ENCODE measurements at places on chromosomes 6 and 20. TPM values are rescaled to one million over a fixed set of nuclear protein-coding genes. Genes with fewer than 3 reads are reported as not detected.
A peak's percentile ranks its signal among the peaks of the same experiment; 100 is the strongest.

Gene LST1
- polyA plus RNA-seq = 14.8 TPM

Gene SLC22A7
- polyA plus RNA-seq = 34.8 TPM

Gene MAP3K7
- 14.8 TPM for polyA plus RNA-seq

Gene ZNF343
- polyA plus RNA-seq = 7.9 TPM

Gene BPIFA2
- 0.54 TPM for polyA plus RNA-seq

Gene HLA-DQA1
- 29.6 TPM for polyA plus RNA-seq

Gene PTPRT
- not detected for polyA plus RNA-seq

Gene PLA2G7
- not detected for polyA plus RNA-seq

Gene HLA-G
- polyA plus RNA-seq = 0.37 TPM

Gene F13A1
- polyA plus RNA-seq = 28.9 TPM

Gene SYNDIG1
- polyA plus RNA-seq = 8.2 TPM

Gene RPP21
- polyA plus RNA-seq = 73.9 TPM

Gene CCDC170
- polyA plus RNA-seq = 0.34 TPM

- DNase-seq = peak; percentile 89
Observed at GRCh38 chr6:5174244-5174643, 86.5 kb downstream of the LYRM4 start.

- DNase-seq = peak; percentile 35
Observed at GRCh38 chr20:24691901-24692351, 222.5 kb downstream of the SYNDIG1 start.

DNA sequence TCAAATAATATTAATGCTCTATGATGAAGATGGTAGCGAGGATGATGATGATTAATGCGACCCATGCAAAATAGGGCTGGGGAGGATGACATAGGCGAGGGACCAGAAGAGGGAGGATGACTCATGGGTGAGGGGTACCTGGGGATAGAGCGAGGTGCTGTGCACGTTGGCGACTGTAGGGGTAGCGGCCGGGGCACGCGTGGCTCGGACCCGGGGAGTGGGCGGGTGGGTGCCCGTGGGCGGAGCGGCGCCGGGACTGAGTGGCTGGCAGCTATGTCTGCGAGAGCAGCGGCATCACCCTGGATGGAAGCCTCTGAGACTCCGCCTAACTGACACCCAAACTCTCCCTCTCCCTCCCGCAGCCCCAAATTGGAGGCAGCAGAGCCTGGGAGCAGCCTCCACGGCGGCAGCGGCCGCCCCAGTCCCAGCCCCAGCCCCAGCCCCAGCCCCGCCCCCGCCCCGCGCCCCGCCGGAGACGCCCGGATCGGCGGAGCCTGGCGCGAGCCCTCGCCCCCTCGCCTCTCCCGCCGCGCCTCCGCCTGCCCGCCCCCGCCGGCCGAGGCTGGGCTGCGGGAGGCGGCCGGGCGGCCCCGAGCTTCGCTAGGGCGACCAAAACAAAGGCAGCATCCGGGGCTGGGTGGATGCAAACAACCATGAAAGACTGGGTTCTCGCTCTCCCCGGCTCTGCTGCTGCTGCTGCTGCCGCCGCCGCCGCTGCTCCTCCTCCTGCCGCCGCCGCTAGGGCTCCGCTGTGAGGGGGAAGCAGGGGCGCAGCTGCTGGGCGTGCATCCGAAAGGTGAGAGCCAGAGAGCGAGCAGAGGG, at the start of gene RIMS1:
TSS of gene RIMS1 (plus strand) at position 367 of the 822 bp plus-strand sequence. CDS start 474 bp downstream, outside the sequence.
- peak; percentile 80 for DNase-seq

GRCh38 chr6:165884813-165885765, 222.0 kb upstream of the PDE10A start:
- DNase-seq = peak; percentile 87

GRCh38 chr6:79081663-79082062, 3.6 kb upstream of the PHIP start:
- DNase-seq = no peak

- no peak for DNase-seq
Observed at GRCh38 chr20:732727-733126, 35.6 kb downstream of the SLC52A3 start.

DNA sequence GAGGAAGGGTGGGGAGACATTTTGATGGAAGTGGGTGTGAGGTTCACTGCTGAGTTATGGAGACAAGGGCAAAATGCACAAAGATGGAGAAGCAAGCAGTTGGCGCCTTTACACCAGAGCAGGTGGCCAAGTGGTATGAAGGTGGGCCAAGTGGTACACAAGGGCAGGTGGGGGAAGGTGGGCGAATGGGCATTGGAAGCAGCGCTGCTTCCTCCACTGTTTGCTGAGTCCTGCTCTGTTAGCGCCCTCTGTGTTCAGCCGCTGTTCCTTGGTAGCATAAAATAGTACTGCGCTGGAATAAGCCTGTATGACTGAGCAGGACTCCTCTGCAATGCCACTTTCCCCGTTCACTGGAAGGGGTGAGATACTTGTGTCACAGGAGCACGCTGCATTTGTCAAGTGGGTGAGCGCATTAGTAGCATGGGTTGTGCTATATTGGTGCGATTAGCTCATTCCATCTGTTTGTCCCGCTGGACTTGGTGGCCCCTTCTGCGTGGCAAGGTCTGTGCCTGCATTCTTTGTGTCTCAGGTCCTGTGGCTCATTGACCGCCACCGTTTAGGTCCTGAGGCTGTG, 116.4 kb downstream of the TOX2 start:
- DNase-seq = no peak

DNA sequence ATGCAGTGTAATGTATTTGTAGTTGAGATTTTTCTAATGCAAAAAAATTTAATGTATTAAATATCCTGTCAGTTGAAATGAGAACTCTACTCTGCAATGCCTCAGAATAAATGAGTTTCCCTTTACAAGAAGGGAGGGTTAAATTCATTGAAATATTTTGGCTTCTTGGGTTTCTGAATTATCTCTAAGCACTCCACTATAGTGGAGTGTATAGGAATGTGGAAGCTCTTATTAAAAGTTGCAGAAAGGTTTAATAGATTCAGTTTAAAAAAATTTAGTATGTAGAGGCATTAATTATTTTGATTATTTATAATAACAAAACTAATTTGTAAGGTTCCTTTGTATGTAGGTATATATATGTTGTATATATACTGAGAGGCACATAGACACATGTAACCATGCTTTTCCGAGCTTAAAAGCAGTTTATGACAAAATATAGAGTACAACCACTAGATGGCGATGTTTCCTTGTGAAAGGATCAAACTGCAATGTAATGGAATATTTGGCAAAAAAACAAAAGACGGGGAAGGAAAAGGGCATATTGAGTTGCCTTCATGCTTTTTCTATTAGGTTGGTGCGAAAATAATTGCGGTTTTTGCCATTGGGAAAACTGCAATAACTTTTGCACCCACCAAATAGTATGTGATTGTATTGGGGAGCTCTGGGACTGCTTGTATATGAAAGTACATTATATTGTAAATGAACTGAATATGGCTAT, 144.2 kb downstream of the MYO6 start:
- no peak for DNase-seq

DNA sequence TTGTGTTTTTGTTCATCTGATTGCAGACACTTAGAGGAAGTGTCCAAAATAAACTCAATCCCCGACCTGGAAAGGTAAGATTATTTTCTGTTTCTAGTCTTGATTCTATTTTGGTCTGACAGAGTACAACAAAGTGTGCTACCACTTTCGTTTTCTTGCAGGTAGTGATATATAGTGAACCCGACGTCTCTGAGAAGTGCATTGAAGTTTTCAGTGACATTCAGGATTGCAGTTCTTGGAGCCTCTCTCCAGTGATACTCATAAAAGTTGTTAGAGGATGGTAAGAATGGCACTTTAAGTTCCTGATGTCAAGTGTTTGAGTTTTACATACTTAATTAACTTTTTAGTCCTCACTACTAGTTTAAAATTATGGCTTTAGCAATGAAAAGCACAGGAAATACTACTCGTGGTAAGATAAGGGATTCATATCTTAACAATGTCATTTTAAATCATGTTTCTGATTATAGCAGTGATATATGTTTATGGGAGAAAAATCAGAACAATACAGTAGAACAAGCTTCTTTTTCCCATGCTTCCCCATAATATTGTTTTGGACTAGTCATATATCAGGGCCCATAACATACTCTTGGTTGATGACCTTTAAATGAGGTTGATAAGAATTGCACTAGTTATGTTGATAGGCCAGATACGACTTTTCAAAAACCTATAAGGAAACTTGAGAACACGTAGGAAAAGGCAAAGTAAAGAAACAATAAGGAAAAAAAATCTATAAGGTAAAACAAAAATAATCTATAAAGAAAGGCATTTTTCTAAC, 104.0 kb downstream of the RTN4IP1 start:
- no peak for DNase-seq

- DNase-seq = no peak
Observed at GRCh38 chr6:39087197-39087596, 27.8 kb downstream of the SAYSD1 start.

DNA sequence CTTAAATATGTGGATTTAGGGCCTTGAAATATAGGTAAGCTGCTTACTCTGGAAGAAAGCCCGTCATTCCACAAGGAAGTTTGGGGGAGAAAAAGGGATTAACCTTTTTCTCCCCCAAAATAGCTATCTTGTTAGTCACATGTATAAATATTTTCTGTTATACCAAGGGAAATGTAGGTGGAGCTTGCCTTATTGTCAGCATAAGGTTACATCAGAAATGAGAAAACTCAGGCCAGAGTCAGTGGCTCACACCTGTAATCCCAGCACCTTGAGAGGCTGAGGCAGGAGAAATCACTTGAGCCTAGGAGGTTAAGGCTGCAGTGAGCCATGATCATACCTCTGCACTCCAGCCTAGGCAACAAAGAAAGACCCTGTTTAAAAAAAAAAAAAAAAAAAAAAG, 129.9 kb downstream of the LRFN2 start:
- no peak for DNase-seq

DNA sequence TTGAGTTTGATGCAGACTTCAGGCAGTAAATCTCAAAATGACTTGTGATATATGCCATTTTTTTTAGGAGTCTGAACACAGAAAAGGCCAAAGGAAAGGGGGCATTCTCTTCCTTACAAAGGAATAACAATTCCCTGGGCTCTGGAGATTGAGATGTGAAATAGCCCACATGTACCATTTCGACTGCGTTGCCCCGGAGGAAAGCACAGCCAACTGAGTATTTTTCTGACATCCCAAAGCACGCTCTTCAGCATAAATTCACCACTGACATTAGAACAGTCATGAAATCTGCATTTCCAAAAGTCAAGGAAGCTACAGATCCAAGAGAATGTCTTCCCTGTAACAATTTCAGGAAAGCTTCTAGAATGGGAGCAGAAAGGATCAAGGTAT, 7.8 kb downstream of the ELOVL2 start:
- DNase-seq = no peak

DNA sequence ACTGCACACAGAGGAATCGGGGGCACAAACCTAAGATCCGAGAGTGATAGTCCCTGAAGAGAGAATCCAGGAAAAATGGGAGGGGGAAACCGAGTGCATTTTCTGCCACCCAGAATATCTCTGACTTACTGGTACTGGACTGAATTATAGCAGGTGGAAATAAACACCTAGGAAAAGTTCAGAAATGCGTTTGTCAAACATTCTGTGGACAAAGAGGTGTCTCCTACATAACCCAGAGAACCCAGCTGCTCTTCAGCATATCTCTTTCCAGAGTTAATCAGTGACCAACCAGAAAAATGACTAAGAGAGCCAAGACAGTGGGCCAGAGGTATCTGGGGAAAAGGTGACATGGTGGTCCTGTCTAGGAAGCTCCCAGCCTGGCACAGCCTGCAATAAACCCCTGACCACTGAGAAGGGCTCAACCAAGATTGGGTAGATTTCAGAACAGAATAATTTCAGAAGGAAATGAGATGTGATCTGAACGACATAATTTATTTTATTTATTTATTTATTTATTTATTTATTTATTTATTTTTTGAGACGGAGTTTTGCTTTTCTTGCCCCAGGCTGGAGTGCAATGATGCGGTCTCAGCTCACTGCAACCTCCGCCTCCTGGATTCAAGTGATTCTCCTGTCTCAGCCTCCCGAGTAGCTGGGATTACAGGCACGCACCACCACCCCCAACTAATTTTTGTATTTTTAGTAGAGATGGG, 6.0 kb upstream of the VNN1 start:
- DNase-seq = no peak

- peak; percentile 83 for DNase-seq
Observed at GRCh38 chr20:62768551-62769287, 27.6 kb upstream of the MRGBP start.

DNA sequence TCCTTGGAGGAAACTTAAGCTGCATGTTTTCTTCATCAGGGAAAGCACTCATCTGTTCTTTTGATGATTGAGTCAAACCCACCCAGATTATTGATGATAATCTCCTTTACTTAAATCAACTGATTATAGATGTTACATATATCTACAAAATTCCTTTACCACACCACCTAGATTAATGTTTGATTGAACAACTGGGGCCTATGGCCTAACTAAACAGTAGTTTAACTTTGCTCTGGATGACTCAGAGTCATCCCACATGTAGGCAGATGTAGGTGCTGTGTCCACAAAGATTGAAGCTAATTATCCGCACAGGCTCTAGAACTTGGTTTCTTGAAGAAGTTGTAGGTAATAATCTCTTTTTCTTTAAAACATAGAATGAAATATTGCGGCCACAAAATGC, 42.2 kb downstream of the PKIB start:
- DNase-seq = no peak

GRCh38 chr6:90295854-90296340, 746 bp downstream of the BACH2 start:
- DNase-seq = peak; percentile 79

DNA sequence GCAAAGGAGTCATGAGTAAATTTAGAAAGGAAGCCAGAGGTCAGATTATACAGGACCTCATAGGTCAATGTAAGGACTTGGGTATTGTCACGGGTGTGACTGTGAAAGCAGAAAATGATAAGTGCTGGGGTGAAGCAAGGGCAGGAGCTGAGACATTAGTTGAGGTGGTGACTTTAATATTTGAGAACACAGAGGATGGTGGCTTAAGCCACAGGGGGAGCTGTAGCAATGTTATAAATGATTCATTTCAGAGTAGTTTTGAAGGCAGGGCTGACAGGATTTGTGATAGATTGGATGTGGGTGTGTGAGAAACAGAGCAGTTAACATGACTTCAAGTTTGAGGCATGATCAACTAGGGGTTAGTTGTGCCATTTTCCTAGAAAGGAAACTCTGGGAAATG, 659.9 kb downstream of the EPM2A start:
- no peak for DNase-seq

- no peak for DNase-seq
Observed at GRCh38 chr6:142714951-142715785, 229.8 kb downstream of the HIVEP2 start.

DNA sequence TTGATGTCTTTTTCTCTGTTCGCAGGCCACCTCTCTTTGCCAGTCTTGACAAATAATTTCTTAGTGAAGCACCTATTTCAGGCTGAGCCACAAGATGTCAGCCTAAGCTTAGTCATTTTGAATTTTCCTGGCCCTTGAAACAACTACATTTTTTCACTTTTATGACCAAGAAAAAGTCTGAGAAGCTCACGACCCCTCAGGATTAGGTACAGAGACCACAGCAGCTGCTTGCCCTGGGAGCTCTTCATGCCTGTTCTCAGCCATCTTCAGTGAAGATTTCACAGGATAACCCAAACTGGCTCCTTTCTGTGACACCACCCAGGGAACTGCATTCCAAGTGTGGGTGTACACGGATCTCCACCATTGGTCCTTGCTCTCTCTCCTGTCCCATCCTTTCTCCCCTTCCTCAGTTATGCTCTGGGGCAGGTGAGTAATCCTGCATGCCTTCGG, 38.4 kb upstream of the SPTLC3 start:
- peak; percentile 27 for DNase-seq
